ENCODE measurements at places on chromosomes 12 and 14. TPM values are rescaled to one million over a fixed set of nuclear protein-coding genes. Genes with fewer than 3 reads are reported as not detected.

DNA sequence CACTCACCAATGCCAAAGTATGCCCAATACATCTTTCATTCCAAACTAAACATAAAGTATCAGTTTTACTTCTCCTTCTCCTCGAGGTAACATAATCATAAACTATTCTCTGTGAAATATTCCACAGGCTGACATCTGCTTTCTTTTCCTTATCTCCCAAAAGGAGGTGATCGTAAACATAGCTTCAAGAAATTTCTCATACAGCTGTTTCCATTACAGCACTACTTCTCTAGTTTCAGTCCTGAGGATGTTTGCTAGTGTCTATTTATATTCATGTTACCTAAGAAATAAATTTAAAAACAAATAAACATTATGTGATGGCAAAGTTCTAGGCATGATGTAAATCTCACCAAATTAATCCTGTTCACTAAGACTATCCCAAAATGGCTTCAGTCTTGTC, 90.1 kb upstream of the CPSF6 start:
- DNase-seq, result no peak

- DNase-seq, result no peak
Observed at GRCh38 chr12:104682790-104683279, 226.1 kb downstream of the CHST11 start.

- no peak for DNase-seq
Observed at GRCh38 chr14:28083389-28083788, 683.2 kb upstream of the FOXG1 start.

- DNase-seq, result no peak
Observed at GRCh38 chr14:33229269-33229929, 290.7 kb downstream of the NPAS3 start.

GRCh38 chr14:47389535-47389934, 285.9 kb downstream of the MDGA2 start:
- no peak for DNase-seq

DNA sequence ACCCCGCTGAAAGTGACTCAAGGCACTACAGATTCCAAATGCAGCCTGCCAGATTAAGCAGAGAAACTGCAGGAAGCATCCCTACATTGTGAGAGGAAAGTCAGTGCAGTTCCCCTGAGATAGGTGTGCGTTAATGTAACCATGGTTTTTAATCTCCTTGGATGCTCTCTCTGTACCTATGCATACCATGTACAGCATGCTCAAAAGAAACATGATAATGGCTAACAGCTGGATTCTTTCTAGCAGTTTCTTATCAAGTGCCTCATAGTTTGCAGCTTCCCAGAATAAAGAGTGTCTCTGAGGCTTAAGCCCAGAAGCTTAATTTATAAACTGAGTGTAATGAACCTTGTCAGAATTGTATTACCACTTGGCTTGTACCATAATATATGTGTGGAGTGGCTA, 17.1 kb upstream of the MDM1 start:
- no peak for DNase-seq

DNA sequence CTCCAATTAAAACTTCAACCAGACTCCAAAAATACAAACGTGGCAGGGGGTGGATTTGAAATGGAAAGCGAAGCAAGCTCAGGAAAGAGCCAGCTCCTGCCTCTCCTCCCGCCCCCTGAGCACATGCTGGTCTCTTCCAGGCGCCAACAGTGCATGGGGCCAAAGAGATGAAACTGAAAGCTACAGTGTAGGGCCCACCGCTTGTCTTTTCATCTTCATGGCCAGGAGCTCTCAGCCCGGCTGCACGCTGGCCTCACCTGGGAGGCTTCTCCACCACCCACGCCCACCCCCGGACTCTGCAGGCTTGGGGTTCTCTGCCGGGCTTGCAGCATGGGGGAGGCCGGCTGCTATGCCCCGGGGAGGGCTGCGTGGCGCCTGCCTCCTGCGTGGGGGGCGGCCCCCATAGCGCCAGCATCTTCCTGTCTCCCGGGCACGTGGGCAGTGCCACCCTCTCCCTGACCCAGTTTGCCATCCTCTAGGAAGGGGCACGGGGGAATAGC, 2.0 kb downstream of the RIMBP2 start:
- DNase-seq, result no peak

The AQP6 gene
- total RNA-seq, result not detected

DNA sequence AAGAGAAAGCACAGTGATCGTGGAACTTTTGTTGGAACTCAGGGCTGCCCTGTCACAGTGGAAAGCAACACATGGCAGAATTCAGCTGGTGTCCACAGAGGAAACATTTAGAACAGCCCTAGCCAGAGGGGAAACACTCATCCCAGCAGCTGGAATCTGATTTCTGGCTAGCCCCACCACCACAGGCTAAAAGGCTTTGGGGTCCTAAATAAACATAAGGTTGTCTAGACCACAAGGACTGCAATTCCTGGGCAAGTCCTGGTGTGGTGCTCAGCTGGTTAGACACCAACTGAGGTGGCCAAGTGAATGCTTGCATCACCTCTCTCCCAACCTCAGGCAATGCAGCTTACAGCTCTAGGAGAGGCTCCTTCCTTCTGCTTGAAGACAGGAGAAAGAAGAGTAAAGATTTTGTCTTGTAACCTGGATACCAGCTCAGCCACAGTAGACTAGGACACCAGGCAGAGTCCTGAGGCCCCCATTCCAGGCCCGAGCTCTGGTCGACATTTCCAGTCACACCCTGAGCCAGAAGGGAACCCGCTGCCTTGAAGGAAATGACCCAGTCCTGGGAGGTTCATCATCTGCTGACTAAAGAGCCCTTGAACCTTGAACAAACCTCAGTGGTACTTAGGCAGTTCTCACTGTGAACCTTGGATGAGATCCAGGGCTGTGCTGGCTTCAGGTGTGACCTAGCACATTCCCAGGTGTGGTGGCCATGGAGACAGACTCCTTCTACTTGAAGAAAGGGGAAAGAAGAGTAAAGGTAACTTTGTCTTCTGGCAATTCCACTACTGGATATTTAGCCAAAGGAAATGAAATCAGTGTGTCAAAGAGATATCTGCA, 85.4 kb upstream of the PLXNC1 start:
- DNase-seq, result no peak

- no peak for DNase-seq
Observed at GRCh38 chr12:83181074-83181473, 494.4 kb downstream of the TMTC2 start.

GRCh38 chr12:112126911-112127310, 1.6 kb downstream of the TRAFD1 start:
- no peak for DNase-seq

DNA sequence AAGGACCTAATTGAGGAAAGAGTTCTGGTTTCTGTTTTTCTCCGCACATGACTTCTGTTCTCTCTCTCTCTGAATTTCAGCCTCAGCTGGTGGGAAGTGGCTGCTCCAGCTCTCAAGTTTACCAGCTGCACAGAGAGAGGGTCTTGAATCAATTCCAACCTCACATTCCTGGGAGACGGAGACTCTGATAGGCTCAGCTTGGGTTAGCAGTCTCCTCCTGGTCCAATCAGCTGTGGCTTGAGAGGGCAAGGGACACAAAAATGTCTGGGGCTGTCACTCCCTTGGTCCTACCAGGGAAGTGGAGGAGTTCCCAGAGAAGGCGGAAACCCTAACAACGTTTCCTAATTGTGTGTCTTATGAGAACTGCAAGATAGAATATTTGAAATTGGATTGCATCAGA, 7.0 kb downstream of the CCDC63 start:
- no peak for DNase-seq

GRCh38 chr14:74593241-74593953, 18.6 kb downstream of the LTBP2 start:
- no peak for DNase-seq

The TSHR gene
- total RNA-seq, result not detected

DNA sequence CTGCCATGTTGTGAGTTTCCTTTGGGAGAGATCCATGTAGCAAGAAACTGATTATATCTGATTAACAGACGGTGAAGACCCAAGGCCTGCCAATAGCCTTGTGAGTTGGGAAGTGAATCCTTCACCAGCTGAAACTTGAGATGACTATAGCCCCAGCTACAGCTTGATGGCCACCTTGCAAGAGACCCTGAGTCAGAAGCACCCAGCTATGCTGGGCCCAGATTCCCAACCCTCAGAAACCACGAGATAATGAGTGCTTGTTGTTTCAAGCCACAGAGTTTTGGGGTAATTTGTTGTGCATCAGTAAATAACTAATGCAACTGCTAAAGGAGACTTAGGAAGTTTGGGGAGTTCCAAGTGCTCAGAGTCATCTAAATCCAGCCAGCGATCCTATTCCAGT, 80.3 kb downstream of the AVPR1A start:
- DNase-seq, result no peak

DNA sequence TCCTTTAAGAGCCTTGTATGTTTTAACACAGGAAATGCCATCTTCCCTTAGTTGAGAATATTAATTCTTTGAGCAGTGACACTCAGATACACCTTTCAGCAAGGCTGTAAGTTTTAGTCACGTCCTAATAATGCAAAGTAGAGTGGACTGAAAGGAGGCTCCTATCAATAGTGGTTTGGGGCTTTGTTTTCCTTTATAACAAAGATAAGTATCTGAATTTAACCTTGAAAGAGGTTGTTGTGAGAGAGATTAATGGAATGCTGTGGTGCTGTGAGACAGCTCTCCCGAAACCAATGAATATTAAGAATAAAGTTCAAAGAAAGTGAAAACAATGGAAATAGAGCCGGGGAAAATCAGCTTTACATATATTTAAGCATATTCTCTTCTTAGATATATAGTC, 259.6 kb downstream of the ERC1 start:
- no peak for DNase-seq

GRCh38 chr12:52946797-52947547, 1.9 kb upstream of the KRT18 start:
- DNase-seq, result no peak
